Activated CD4-positive, CD25-positive, alpha-beta regulatory T cell treated with anti-CD3 and anti-CD28 coated beads, Interleukin-2, amount 50 U/mL, for 72 hours (primary cell): ENCODE measurements at places on chromosomes 7 and 10.

GRCh38 chr7:1090686-1091643 lies 3.1 kb downstream of the GPER1 start:
- no peak for DNase-seq

DNA sequence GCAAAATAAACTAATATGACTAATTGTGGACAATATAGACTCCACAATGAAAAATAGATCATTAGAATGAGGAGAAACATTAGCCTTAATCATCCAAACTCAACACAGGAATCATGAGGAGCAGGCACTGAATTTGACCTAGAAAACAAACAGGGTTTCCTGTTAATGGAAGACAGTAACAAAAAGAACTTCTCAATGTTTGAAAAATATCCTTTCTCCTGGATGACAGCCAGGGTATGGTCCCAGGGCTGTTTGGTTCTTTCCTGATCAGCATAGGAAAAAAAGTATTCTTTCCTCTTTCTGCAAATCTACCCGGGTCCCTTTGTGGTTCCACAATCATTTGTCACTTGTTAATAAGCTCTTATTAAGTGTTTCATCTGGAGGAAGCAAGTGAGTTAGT lies 145.3 kb upstream of the SVIL start:
- DNase-seq, result no peak

DNA sequence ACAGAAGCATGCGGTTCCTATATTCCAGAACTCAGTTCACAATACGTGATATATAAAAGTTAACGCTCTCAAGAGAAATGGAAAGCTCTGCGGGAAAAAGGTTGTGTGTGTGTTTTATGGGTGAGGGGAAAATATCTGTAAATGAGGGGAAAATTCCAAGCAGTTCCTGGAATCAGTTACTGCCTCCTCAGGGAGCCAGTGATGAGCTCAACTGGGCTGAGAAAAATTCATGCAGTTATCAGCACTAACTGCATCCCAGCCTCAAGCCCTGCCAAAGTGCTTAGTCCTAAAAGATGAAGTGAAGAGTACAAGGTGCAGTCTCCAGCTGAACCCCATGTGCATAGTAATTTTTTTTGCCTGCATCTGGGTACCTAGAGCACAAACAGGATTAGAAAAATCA lies 191.9 kb downstream of the CDK14 start:
- no peak for DNase-seq

DNA sequence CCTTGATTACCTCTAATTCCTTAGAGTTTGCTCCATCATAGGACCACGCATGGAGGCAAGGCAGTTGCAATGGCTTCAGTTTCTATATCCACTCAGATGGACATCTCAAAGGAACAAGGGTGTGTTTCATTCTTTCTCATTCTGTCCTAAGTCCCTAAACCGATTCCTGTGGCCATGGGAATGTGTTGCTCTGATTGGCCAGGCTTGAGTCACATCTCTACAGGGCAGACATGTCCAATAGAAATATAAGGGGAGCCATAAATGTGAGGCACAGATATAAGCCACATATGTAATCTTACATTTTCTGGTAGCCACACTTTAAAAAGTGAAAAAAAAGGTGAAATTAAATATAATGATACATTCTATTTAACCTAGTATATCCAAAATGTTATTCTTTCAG lies 16.9 kb upstream of the DLD start:
- no peak for DNase-seq

GRCh38 chr7:116872026-116872425 lies 9.6 kb downstream of the CAPZA2 start:
- no peak for DNase-seq

DNA sequence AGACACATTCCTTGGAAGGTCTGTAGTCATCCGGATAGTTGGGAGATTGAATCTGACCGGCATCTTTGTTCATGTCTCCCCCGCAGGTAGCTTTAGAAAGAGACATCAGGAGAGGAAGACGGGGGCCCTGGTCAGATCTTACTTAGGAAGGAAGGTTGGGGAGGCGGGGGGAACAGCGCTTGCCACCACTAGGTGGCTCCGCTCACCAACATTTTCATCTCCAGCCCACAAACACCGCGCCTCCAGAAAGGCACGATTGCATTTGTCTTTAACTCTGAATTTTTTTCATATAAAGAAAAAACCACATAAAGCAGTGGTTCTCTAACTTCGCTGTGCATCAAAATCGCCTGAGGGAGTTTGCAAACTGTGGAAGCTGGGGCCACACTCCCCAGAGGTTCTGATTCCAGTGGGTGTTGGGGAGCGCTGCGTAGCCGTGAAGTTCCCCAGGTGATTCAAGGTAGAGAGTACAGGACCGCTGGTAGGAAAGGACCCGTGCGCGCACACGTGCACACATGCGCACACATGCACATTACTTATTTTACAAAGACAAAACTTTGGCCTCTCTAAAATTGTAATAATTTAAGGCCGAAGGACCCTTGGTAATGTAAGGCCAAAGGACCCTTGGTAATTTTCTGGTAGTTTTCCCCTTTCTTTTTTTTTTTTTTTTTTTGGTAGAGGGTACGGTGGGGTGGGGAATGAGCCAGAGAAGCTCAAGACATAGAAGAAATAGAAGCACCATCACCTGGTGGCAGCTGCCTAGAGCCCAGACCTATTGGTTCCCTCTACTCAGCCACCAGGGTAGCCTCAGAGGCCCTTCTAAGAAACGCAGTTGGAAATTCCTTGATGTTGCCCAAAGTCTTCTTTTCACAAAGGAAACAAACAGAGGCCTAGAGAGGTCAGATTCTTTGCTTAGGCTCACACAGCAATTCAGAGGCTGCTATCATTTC lies 37.4 kb upstream of the OPALIN start:
- peak; percentile 61 for DNase-seq

GRCh38 chr10:91787258-91787657 lies 11.0 kb upstream of the TNKS2 start:
- DNase-seq, result no peak

DNA sequence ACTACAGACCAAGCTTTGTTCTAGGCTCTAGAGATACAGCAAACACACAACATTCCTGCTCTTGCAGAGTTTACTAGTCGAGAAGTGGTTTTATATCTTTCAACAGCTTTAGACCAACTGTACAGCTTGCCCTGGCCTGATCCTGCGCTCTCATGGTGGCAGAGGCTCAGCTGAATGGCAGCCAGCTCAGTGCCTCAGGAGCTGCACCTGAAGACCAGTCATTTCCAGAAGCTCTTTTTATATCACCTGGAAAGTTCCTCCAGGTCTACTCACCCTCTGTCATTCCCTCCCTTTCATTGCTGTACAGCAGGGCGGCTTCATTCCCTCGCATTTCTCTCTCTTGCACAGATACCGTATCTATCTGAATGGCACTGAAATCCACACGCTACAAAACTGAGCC lies 319.8 kb downstream of the GATA3 start:
- DNase-seq, result no peak

DNA sequence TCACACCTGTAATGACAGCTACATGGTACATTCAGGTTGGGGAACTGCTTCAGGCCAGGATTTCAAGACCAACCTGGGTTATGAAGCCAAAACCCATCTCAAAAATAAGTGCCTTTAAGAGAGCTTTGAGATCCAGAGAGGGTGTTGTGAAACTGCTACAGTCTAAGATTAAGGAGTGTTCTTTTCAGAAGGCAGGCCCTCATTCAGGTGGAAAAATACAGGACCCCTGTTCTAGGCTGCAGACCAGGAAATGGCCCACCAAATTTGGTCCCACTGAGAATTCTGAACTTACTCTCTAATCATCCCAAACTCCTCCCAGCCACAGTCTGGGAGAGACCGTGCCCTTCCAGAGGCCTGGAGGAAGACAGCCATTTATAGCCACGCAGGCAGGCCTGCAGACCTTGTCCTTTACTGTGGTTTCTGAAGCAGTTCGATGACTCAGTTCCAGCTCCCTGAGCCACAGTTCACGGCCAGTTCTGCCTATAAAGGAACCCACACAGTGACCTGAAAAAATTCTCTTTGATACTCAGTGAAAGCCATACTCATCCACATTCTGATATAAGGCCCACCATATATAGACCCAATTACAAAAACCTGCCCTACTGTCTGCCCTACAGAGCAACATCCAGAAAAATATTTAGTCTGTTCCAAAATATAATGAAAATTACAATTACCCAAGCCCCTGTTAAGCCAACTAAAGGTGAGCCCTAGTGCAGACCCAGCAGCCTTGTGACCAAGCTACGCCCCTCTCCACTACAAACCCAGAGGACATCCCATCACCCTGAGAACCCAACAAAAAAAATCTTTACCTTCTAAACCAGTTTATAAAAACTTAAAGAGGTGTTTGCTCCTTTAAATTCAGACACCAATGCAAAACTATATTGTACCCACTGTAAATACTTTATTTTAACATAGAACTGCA lies 21.2 kb downstream of the ZNF680 start:
- no peak for DNase-seq

- no peak for DNase-seq
Measured at GRCh38 chr7:156497776-156498509, 142.6 kb upstream of the RNF32 start.

DNA sequence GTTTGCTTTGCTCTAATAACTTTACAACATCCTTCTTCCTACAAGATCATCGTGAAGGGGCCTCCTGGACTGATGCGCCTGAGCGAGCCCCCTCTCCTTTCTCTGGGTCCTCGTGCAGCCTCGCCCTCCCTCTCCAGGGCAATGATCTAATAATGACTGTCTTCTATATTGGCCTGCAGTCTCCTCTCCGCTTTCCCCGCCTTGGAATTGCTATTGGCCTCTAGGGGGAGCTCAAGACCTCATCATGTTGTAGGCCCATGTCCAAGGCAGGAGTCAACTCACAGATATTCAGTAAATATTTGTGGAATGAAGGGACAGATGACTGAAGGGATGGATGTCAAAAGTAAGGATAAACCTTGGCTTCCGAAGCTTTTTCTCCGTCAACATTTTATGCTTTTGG lies 1180.3 kb downstream of the TYW1 start:
- no peak for DNase-seq

DNA sequence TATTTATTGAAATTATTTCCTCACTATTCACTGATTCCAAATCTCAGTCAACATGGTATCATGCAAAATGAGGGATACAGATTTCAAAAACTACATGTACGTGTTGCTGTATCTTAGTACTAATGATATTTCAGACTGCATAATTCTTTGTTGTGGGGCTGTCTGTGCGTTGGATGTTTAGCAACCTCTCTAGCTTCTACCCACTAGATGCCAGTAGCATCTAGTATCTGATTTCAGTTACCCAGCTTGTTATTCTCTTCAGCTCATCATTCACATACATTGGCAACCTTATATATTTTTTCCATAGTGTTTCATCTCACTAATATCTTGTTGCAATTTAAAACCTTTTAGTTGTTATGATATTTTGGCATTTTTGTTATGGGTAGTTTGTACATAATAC lies 22.5 kb upstream of the WASL start:
- DNase-seq, result no peak
